ENCODE measurements at places on chromosomes 7 and 10. TPM values are rescaled to one million over a fixed set of nuclear protein-coding genes. Genes with fewer than 3 reads are reported as not detected.

Gene SFRP5
- total RNA-seq, result 0.41 TPM

Gene C10orf143
- not detected for total RNA-seq

GRCh38 chr7:77209479-77210139 is 10.0 kb upstream of the FGL2 start:
- DNase-seq, result no peak

Gene PLAC9
- total RNA-seq, result 123 TPM

GRCh38 chr10:103872137-103872931 is 17.0 kb upstream of the SH3PXD2A start:
- DNase-seq, result no peak

DNA sequence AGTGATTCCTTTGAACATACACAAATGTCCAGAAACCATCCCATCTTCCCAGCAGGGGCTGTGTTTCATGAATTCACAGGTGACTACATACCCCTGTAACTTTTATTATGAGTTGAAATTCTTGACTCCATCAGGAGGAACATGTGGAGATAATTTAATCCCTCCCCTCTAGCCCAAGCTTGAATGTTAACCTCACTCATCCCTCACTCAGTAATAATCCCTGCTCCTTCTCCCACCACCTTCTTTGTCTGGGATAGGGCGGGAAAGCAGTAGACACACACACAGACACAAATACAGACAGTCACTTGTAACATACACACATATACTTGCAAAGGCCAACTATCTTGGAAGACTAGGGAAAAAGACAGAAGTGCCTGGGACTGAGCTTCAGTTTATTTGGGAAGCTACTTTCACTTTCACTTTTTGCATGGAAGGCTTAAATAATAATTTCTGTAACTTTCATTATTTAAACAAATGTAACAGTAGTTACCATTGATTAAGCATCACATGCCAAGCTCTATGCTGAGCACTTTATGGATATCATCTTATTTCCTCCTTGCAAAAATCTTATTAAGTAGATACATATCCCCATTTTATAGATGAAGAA is 7.3 kb downstream of the AASS start:
- no peak for DNase-seq

GRCh38 chr10:78044699-78045098 is 11.0 kb downstream of the RPS24 start:
- DNase-seq, result no peak

DNA sequence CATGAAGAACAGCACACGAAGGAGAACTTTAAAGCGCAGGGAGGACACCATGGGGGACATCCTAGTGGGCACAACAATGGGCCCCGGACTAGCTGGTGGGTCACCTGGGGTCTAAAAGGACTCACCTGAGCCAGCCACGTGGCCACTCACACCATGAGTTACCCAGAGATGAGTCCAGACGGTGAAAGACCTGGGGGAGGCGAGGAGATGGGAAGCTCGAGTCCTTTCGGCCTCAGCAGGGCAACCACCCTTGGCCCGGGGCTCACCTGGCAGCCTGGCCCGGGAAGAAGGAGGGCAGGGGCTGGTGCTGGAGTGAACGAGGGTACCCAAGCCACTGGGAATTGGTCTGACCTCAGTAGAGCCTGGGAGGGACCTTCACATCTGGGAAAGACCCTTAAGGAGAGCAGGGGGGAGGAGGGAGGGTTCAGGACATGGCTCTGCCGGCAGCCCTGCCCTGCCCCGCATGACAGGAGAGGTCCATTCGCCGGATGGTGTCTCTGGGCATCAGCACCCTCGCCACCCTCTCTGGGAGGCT is 5.7 kb downstream of the GIGYF1 start:
- DNase-seq, result no peak

Gene CRHR2
- not detected for total RNA-seq

DNA sequence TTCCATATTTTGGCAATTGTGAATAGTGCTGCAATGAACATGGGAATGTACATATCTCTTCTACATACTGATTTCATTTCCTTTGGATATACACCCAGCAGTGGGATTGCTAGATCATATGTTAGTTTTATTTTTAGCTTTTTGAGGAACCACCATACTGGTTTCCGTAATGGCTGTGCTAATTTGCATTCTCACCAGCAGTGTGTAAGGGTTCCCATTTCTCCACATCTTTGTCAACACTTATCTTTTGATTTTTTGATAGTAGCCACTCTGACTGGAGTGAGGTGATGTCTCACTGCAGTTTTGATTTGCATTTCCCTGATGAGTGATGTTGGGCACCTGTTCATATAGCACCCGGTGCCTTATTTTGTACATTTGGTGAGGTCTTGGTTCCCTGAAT is 519.6 kb downstream of the REEP3 start:
- no peak for DNase-seq

Gene TCTN3
- 10.3 TPM for total RNA-seq

Gene SPDYE2B
- not detected for total RNA-seq

DNA sequence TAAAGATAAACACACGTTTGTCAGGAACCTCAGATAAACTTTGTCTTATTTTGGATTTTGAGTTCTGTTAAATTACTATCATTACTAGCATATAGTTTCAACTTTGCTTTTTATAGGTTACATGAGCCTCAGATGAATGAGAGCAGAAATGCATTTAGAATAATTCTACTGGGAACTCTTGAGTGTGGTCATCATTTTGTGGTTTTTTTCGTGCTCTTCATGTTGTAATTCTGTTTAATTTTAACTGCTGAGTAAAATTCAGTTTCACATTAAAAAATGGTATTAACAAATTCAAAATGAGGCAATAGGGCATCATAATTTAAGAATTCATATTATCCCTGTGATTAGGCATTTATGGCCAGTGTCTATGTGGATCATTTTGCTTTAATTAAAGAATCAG is 72.9 kb downstream of the GNAI1 start:
- no peak for DNase-seq

DNA sequence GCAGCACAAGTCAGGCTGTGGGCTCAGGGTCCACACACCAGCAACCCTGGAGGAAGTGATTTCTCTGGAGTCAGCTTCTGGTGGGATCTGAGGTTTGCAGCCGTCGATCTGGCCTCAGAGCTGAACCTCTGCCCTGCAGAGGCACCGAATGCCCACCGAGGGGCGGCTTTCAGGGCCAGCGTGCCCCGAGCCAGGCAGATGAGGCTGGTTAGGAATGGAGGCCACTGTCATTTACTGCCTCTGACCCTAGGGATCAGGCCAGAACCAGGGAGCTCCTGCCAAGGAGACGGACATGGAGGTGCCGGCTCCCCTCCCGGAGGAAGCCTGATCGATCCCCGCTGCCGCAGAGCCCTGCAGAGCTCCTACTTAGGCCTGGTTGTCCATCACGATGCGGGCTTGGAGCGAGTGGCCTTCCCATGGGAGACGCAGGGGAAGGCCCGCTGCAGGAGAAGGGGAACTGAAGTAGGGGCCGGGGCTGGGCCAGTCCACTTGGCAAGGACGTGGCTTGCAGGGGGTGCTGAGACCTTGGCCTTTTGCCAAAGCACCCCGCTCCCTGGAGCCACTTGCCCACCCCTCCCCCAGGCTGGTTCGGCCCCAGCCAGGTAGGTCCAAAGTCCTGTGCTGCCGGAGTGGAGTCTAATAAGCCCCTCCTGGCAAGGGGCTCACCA is 19.6 kb upstream of the ELFN1 start:
- no peak for DNase-seq
